ENCODE measurements at places on chromosomes 13 and 19.

GRCh38 chr13:27043013-27043412 lies 128.6 kb downstream of the USP12 start:
- no peak for DNase-seq

GRCh38 chr13:110230661-110231347 lies 76.2 kb downstream of the COL4A1 start:
- peak; percentile 36 for DNase-seq

DNA sequence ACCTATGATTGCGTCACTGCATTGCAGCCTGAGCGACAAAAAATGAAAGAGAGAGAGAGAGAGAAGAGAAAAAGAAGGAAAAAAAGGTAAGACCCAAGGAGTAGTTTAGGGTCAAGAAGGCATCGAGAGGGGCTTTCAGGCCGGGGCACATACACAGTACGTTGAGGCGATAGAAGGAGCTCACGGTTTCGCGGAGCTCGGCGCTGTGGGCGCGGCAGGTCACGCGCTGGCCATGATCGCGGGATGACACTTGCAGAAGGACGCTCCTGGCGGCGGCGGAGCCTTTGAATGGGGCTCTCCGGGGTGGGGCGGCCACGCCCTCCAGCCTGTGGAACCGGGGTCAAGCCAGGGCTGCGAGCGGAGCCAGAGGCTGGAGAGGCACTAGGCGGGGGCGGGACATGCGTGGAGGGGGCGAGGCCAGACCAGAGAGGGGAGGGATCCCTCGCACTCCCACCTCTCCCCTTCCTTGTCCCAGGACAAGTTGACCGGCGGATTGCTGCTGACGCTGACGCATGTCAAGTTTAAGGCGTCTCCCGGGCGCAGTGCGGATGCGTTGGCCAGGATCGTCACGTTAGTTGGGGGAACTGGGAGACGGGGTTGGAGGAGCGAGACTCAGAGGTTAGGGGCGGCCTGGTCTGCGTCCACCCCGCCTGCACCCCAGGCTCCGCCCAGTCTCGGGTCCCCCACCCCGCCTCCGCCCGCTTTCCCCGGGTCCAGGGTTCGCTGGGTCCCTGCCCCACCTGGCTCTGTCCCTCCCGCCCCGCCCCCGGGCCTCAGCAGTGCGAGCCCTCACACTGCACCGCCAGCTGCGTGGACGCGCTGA lies 6.9 kb downstream of the NPHS1 start:
- DNase-seq, result no peak

DNA sequence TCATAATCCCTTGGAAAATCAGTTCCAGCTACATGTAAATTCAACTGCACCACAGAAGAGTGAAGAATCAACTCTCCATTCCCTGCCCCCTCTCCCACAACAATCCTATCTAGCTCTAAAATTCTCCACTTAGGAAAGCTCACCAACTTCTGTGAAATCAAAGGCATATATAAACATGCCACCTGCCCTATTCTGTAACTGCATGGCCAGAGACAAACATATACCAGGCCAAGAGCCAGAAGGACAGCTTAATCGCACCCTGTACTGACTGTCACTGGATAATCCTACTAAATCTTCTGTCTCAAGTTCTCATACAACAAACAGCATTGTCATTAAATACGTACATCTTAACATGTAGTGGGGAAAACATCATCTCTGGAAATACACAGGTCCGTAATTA lies 58.2 kb upstream of the EEF1AKMT1 start:
- peak; percentile 79 for DNase-seq

GRCh38 chr13:112825875-112826274 lies 136.0 kb downstream of the ATP11A start:
- DNase-seq, result no peak

DNA sequence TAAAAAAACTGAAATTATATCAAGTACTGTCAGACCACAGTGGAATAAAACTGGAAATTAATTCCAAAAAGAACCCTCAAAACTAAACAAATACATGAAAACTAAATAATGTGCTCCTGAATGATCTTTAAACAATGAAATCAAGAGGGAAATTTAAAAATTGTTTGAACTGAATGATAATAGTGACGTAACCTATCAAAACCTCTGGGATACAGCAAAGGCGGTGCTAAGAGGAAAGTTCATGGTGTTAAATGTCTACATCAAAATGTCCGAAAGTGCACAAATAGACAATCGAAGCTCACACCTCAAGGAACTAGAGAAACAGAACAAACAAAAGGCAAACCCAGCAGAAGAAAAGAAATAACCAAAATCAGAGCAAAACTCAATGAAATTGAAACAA lies 70.8 kb upstream of the TUBA3C start:
- DNase-seq, result no peak

- no peak for DNase-seq
These were observed 37.9 kb upstream of the ATP11A start for GRCh38 chr13:112651750-112652511.

- DNase-seq, result no peak
These were observed 126.0 kb downstream of the PCCA start for GRCh38 chr13:100214886-100215285.

GRCh38 chr13:49821216-49822009 lies 28.9 kb upstream of the KPNA3 start:
- no peak for DNase-seq

DNA sequence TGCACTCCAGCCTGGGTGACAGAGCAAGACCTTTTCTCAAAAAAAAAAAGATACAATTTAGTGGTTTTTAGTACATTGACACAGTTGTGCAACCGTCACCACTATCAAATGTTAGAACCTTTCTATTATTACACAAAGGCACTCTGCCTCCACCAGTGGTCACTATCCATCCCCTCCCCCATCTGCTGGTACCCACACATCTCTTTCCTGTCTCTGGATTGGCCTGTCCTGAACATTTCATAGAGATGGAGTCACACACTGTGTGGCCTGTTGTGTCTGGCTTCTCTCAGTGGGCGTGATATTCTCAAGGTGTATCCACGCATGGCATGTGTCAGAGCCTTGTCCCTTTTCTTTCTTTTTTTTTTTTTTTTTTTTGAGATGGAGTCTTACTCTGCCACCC lies 11.2 kb downstream of the KDM4B start:
- no peak for DNase-seq

- peak; percentile 55 for DNase-seq
These were observed 14.2 kb downstream of the ONECUT3 start for GRCh38 chr19:1767464-1767933.

GRCh38 chr13:113607056-113607888 lies 22.7 kb downstream of the TFDP1 start:
- DNase-seq, result no peak
